ENCODE measurements at places on chromosomes 4 and X. TPM values are rescaled to one million over a fixed set of nuclear protein-coding genes. Genes with fewer than 3 reads are reported as not detected.

The OTC gene
- not detected for total RNA-seq

The FTHL17 gene
- not detected for total RNA-seq

The SORCS2 gene
- 3.4 TPM for total RNA-seq

The MAML3 gene
- total RNA-seq: 12.8 TPM

The RPGR gene
- 15.0 TPM for total RNA-seq

The OPRPN gene
- not detected for total RNA-seq

The HTR2C gene
- total RNA-seq: not detected

The RHOH gene
- total RNA-seq: 0.19 TPM

The KIAA1210 gene
- total RNA-seq: not detected

The PRDM8 gene
- total RNA-seq: 0.12 TPM
